ENCODE measurements at places on chromosomes 2 and 18.

DNA sequence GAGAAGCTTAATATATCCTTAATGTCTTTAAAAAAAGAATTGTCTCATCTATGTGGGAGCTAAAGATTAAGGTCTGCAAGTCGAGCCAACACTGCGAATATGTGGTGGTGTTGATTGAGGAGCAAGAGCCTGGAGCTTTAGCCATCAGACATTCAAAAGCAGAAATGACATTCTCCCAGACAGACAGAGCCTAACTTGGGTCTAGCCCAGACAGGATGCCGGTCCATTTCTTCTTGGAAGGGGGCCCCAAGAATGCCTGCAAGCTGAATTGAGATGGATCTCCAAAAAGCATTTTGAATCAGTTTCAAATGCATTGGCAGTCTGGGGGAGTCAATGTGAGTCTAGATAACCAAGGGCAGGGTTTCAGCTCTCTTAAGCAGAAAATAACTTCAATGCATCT is 30.1 kb upstream of the EML4 start:
- DNase-seq: no peak

- DNase-seq: no peak
Observed at GRCh38 chr2:23235292-23235691, 149.7 kb upstream of the KLHL29 start.

- DNase-seq: no peak
Observed at GRCh38 chr2:3291750-3292149, 85.9 kb downstream of the EIPR1 start.

DNA sequence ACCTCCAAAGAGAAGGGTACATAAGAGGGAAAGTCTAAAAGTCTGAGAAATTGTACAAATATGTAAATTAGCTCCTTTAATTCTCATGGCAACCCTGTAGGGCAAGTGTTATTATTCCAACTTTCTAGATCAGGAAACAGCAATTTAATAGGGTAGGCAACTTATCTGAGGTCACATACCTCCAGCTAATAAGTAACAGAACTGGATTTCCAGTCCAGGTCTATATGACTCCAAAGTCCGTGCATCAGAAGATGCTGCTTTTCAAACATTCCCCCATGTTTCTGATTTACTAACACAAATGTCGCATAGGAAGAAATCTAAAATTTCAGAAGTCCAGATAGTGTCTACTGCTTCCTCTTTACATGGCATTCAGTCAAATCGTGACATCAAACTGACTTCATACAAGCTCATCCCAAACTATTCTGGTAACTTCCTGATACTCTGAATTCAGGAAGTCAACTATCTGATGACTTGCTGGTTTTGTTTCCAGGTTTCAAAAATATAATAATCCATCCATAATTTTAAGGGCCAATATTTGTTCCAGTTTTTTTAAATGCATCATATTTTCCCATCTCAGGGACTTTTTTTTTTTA is 419.3 kb upstream of the ACVR2A start:
- DNase-seq: no peak

- no peak for DNase-seq
Observed at GRCh38 chr2:71888751-71889445, 258.8 kb downstream of the CYP26B1 start.

DNA sequence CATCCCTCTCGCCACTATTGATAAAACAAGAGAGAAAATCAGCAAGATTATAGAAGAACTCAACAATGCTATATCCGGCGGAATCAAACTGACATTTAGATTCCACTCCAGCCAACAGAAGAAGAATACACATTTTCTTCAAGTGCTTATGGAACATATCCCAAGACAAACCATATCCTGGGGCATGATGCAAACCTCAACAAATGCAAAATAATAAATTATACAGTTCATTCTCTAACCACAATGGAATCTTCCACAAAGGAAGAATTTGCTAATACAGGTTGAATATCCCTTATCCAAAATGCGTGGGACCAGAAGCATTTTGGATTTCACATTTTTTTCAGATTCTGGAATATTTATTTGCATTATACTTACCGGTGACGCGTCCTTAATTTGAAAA is 51.4 kb upstream of the YPEL5 start:
- no peak for DNase-seq

GRCh38 chr2:62817995-62818713 is 112.6 kb downstream of the EHBP1 start:
- no peak for DNase-seq

DNA sequence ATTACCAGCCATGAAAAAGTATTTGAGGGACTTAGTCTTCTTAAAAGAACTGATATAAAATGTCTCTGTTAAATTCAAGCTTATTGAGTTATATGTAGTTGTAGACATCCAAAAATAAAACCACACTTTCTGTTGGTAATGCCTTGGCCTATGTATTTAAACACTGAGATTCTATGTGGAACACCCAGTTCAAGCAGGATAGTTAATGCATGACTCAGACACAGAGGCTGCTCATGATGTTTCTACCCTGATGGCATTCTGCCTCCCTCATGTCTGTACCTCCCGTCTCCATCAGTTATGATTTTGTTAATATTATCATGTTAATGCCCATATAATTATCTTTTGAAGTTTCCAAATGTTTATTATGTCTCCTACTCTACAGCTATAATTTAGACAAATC is 164.5 kb downstream of the XIRP2 start:
- DNase-seq: peak; percentile 9

DNA sequence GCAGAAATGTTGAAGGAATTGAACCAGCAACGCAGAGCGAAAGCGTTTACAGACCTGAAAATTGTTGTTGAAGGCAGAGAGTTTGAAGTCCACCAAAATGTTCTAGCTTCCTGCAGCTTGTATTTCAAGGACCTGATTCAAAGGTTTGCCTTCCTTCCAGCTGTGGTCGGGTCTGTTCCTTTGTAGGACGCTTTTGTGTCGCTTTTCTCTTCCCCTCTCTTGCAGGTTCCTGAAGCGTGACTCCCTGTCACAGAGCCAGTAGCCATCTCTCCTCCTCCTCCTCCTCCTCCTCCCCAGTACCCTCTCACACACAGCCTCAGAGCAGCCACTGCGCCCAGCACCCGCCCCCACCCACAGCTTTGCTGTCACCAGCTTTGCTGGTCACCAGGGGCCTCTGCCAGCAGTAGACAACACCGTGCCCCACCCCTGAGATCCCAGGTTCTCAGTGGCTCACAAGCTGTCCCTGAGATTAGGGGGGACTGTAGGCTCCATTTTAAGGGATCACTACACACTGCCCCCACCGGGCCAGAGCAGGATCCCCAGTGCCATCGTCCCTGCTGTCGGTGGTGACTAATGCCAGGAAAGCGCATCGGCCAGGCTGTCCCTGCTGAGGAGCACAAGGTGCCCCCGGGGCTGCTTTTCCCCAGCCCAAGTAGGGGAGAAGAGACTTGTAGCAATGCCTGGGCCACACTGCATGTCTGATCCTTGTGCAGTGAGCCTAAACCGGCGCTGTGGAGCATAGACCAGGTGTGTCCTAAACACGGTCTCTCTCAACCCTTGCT is 242.3 kb downstream of the ATAD2B start:
- no peak for DNase-seq

DNA sequence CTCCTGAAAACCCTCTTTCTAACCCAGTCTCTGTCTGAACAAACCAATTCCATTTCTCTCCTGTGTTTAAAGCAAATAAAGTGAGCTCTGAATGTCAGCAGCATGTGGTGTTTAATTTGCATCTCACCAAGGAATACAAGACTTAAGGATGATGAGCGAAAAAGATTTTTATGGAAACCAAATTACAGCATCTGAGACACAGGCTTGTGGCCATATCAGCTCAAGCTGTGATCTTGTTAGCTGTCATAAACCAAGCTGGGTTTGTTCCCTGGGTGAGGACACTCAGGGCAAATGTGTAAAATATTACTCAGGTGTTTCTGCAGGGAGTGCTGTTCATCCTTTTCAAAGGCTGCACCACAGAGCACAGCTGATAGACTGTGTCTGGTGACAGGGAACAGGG is 129.3 kb upstream of the REV1 start:
- DNase-seq: no peak

GRCh38 chr18:5197032-5197434 is at the start of gene AKAIN1:
Gene AKAIN1, minus strand, starts transcription at chr18:5197257. Its CDS starts 204 bp downstream, at chr18:5197053.
- peak; percentile 17 for DNase-seq

GRCh38 chr2:64114063-64114911 is 29.9 kb downstream of the PELI1 start:
- peak; percentile 13 for DNase-seq

All from RWPE1 (cell line).